ENCODE measurements at places on chromosomes 12 and 14. TPM values are rescaled to one million over a fixed set of nuclear protein-coding genes. Genes with fewer than 3 reads are reported as not detected.

CYP46A1 gene
- total RNA-seq: not detected

- no peak for DNase-seq
Measured at GRCh38 chr12:87836190-87836589, 193.0 kb downstream of the C12orf50 start.

GRCh38 chr12:17304503-17305347 lies 698.8 kb upstream of the LMO3 start:
- DNase-seq: peak; percentile 37

KCNMB4 gene
- total RNA-seq: 0.11 TPM

- DNase-seq: no peak
Measured at GRCh38 chr14:86798330-86798729, 1194.7 kb downstream of the GALC start.

CEP290 gene
- total RNA-seq: 9.3 TPM

- DNase-seq: no peak
Measured at GRCh38 chr12:82527165-82527780, 159.4 kb upstream of the TMTC2 start.
